Stimulated activated CD8-positive, alpha-beta memory T cell treated with anti-CD3 and anti-CD28 coated beads, Interleukin-4, amount 100 ng/mL, for 4 hours (primary cell): ENCODE measurements at places on chromosomes 5 and 9.

- no peak for DNase-seq
These were observed 176.0 kb upstream of the TLE4 start for GRCh38 chr9:79395755-79396154.

DNA sequence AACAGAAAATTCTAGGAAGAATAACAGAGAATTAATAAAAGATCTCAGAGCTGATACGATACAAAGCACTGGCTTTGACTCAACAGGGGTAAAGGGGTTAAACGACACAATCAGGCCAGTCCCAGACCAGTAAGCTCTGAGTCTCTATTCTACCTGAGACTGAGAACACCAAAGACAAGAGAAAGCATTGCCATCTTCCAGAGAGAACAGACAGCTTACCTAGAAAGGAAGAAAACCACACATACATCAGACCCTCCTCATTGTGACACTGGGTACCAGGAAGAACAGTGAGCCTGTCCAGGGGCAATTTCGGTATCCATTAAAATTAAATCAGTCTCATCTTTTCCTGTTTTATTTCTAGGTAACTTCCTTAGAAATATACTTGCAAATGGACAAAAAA, 41.1 kb downstream of the MRPL36 start:
- no peak for DNase-seq

DNA sequence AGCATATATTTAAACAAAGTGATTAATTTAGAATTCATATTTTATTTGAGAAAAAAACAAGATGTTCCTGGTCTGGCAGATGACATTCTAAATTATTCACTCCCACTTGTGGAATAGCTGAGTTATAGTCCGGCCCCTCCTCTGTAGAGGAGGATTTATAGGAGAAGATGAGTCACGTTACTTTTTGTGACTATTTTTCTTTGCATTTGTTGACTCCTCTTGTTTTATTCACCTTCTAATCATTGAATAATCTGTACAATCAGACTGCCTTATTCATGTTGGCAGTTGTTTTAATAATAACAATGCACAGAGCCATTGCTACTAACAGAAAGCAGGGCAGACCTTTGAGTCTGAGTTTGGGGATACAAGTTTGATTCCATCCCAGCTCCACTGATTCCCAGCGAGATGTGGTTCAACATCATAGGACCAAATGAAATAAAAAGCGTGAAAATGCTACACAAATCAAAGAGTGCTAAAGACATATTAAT, 23.2 kb downstream of the DOCK8 start:
- no peak for DNase-seq

GRCh38 chr9:135033487-135033886, 54.0 kb upstream of the OLFM1 start:
- DNase-seq, result no peak

GRCh38 chr5:35004200-35004599, 43.5 kb downstream of the AGXT2 start:
- DNase-seq, result no peak

- no peak for DNase-seq
These were observed 17.3 kb upstream of the RNU6ATAC start for GRCh38 chr9:134181648-134182034.

DNA sequence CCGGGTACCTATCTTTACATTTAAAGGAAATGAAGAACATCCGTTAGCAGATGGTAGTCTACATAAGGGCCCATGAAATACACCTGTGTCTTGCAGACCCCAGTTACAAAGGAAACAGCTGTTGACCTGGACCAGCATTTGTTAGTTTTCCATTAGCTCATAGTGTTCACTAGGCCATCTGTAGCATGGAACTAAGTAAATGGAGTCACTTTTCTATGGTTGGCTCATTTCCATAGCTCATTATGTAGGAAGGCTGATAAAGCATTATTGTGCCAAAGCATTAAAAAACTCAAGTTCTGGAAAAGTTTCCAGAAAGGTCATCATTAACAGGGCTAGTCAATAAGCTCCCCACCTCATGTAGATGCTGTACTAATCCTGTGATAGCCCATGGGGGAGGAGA, 62.1 kb downstream of the PCSK1 start:
- DNase-seq, result no peak

DNA sequence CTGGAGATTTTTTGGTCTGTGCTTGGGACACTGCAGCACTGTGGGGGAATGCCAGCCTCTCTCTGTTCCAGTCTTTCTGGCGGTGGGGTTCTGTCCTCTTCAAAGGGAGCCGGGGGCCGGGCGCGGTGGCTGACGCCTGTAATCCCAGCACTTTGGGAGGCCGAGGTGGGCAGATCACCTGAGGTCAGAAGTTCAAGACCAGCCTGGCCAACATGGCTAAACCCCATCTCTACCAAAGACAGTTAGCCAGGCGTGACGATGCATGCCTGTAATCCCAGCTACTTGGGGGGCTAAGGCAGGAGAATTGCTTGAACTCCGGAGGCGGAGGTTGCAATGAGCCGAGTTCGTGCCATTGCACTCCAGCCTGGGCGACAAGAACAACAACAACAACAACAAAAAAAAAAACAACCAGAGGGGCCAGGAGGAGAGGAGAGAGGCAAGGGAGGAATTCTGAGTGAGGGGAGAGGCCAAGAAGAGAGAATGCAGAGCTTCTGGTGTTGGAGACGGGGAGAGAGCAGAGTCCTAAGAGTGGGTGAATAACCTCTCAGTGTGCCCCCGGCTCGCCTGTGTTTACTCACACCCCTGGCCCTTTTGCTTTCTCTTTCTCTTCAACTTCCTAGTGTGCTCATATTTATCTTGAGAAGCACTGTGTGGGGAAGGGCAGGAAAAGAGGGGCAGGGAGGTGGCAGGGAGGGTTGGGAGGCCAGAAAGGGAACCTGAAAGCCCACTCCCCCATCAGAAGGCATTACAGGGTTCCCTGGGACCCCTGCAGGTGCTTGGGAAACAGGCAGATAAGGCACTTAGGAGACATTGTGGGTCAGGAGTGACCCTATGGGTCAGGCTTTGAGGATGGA, 3.2 kb upstream of the SET start:
- no peak for DNase-seq

- DNase-seq, result no peak
These were observed 86.6 kb downstream of the GNA14 start for GRCh38 chr9:77561331-77562018.

DNA sequence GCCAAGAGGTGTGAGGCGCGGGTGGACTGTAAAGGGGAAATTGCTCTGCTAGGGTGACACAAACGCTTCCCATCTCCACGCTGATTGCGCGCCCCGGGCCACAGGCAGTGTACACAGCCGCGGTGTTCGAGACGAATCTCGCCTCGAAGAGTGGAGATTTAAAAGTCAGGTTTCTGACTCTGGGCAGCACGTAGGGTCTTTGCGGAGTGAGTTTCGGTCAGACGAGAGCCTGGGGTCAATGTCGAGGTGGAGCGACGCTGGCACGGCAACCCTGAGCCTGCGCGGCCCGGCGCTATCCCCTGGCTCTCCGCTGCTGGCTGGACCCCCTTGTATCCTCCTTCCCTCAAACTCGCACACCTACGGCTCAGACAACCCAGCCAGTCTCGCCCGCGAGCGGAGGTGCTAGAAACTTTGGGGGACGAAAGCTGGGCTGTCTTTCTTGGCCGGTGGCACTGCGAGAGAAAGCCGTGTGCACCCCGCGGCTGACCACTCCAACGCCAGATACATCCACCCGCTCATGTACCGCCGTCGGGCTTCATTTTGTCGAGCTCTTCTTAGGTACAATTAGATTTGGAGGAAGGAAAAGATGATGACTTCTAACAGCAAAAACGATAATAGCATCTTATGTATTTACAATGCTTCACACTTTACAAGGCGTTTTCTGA, 5.4 kb upstream of the FOXB2 start:
- DNase-seq, result no peak

DNA sequence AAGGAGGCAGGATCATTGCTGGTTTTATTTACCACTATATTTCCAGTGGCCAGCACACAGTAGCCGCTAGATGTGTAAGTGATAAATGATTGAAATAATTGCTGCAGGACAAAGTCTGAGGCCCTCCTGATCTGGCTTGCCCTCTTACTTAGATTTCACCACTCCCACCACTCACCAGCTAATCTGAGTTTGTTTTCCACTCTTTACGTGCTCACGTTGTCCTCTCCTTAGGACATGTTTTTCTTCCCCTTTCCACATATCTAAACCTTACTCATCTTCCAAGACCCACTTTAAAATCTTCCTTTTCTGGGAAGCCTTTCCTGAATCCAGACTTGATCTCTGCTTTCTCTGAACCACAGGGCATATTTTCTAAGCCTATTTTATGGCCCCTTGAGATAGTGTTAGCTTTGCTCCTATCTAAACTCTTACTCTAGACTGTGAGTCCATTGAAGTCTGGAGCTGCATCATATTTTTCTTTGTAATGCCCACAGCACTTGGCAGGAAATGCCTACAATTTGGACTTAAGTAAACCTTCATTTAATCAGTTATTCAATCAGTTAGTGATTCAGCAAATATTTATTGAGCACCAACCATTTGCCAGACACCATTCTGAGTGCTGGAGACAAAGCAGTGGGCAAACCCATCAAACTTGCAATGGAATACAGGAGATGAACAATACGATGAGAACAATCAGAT, 2.4 kb downstream of the TLR4 start:
- no peak for DNase-seq

DNA sequence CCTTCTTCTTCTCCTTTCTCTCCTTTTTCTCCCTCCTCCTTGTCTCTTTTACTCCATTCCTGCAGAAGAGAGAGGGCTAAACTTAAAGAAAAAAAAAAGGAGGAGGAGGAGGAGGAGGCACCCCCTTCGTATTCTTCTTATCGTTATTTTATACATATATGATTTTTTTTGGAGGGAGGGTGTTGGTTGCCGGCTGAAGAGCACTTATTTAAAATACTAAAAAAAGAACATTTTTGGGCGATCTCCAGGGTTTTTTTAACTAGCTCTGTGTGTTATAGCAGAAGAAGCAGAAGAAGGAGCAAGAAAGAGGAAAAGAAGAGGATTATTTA, 381 bp downstream of the NR2F1 start:
- no peak for DNase-seq

DNA sequence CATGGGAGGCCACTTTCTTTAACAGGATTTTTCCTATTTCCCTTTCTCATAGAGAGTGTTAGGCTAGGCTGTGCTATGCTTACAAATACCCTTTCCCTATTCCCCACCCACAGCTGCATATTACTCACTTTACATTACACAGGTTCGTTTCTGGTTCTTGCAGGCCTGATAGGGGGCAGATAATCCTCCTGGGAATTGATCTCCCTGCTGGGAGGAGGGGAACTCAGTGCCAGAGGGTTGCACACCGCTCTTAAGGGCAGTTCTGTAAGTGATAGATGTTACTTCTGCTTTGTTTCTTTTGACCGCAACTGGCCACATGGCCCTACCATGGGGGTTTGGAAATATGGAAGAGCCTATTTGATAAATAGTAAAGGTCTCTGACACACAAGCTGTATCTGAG, 54.0 kb upstream of the NTRK2 start:
- no peak for DNase-seq

DNA sequence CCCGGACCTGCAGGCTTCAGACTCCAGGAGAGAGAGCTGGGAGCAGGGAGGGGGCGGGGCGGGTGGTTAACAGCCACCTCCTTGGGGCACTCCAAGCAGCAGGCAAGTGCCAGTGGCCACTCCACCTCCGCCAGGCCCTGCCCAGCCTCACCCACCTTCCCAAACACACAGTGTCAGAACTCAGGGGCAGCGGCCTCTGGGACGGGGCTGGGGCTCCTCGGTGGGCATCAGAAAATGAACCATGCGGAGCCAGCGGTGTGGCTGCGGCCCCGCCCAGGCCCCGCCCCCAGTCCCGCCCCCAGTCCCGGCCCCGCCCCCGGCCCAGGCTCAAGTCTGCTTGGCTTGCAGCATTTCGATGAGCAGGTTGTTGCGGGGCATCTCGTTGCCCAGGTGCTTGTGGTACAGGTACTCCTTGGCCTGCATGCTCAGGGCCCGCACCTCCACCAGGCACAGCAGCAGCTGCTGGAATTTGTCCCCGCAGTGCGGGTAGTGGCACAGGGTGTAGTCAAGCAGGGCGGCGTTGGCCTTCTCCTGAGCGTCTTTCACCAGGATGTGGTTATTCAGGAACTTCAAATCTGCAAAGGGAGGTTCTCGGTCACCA, 24.7 kb downstream of the NR5A1 start:
- DNase-seq, result no peak

DNA sequence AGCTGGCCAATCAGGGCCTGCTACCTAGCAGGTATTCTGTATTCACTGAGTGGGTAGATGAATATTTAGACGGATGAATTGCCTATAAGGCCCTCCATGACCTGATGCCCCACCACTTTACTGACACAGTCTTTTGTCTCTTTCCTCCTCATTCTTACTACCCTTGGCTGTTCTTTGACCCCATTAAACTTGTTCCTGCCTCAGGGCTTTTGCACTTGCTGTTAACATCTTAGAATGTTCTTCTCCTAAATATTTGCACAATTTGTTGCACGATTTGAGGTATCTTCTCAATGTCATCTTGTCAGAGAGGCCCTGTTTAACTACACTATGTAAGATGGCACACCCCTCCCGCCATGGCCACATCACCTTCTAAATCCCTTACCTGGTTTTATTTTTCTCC, 3.3 kb upstream of the TTC23L start:
- no peak for DNase-seq

DNA sequence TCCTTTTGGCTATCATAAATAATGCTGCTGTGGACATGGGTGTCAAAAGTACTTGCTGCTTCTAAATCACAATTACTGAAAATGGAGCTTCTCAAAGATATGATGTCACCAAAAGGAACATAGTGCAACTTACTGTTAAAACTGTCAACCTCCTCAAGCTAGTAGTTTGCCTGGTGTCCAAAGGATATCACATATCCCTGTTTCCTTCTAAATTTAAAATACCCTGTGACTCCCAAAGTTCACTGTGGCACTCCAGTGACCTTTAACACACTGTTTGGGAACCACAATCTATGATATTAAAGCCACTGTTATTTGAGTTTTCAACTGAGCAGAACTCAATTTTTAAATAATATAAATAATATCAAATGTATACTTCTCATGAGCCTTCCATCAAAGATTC, 18.2 kb downstream of the GLIS3 start:
- DNase-seq, result no peak

DNA sequence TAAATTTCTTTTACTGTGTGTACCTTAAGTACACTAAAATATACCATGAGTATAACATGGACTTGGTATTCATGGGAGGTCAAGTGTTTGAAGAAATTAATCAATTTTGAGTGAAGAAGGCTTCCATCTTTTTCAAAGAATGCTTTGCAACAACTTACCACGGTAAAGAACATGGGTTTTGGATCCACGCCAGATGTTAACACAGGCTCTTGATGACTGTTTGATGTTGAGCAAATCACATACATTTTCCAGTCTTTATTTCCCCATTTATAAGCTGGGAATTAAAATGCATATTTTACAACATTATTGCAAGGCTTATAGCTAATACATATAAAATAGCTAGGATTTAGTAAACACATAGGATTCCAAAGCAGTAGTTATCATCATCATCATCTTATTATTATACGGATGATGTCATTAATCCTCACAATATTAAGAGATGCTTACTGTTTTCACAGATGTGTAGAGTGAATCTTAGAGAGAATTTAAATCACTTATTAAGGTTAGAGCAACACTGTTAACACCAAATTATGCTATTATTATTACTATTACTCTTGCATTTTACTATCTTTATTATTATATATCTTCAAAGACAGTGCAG, 362.0 kb downstream of the PRELID2 start:
- no peak for DNase-seq

- no peak for DNase-seq
These were observed 404.8 kb upstream of the SLC30A5 start for GRCh38 chr5:68689010-68689409.

GRCh38 chr5:159262472-159262858, 625 bp upstream of the UBLCP1 start:
- no peak for DNase-seq

- DNase-seq, result no peak
These were observed 27.2 kb upstream of the CCNJL start for GRCh38 chr5:160339406-160340130.
